ENCODE measurements at places on chromosomes 12 and 14.

GRCh38 chr12:12445882-12446181, 89.0 kb downstream of the BORCS5 start:
- no peak for DNase-seq

- DNase-seq, result no peak
Observed at GRCh38 chr12:39125566-39125965, 220.2 kb upstream of the CPNE8 start.

- no peak for DNase-seq
Observed at GRCh38 chr12:88144037-88144436, 1.9 kb downstream of the TMTC3 start.

- no peak for DNase-seq
Observed at GRCh38 chr14:89331398-89331797, 85.6 kb downstream of the FOXN3 start.

- no peak for DNase-seq
Observed at GRCh38 chr12:119461636-119462214, 127.2 kb downstream of the CCDC60 start.

DNA sequence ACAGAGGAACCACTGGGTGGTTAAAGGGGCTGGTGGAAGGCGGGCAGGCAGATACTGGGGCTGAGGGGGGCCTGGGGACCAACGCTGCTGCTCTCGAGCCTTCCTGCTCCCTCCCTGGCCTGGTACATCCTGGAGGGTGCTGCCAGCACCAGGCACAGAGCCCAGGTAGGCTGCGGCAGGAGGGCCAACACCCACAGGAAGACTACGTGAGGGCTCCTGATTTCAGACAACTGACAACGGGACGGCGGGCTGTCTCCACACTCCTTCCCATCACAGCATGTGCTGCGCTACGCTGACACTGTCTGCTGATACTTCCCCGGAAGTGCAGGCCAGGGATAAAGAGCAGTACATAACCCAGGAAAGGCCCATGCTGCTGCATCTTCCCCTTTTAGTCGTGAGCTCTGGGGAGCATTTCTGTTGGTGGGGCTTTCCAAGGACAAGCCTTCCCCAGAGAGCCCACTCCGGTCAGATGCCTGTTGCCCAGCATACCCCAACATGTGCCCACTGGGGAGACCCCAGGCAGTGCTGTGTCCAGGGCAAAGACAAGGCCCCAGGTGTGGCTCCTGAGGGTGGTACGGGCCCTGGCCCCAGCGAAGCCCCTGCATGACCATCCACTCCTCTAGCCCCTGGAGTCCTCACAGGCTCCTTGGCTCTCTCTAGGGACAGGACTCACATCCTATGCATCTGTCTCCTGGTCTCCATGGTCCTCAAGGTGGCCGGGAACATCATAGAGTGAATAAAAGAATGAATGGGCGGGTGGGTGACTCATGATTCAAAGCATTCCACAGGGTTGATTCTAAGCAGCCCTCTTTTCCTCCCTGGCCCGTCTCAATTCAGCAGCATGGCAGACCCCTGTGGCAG, 38.0 kb downstream of the CHGA start:
- DNase-seq, result no peak

GRCh38 chr12:8987163-8987562, 2.2 kb upstream of the KLRG1 start:
- DNase-seq, result no peak

DNA sequence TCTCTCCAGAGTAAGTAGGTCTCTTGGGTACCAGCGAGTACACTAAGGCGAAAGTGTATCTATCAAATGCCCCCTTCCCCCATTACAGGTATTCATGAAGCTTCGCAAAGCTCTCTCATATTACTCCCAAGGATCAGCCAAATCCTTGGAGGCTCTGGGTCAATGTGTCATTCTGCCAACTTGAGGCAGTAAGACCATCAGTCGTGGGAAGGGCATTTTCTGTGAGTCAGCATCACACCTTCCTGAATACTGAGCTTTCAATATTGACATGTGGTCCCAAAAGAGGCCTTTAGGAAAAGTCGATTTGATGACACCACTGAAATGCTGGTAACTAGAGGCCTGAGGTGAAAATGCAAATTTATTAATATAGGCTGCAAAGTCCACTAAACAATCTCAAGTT, 323.9 kb downstream of the LRIG3 start:
- DNase-seq, result no peak
